ENCODE measurements at places on chromosomes 13 and 19.

DNA sequence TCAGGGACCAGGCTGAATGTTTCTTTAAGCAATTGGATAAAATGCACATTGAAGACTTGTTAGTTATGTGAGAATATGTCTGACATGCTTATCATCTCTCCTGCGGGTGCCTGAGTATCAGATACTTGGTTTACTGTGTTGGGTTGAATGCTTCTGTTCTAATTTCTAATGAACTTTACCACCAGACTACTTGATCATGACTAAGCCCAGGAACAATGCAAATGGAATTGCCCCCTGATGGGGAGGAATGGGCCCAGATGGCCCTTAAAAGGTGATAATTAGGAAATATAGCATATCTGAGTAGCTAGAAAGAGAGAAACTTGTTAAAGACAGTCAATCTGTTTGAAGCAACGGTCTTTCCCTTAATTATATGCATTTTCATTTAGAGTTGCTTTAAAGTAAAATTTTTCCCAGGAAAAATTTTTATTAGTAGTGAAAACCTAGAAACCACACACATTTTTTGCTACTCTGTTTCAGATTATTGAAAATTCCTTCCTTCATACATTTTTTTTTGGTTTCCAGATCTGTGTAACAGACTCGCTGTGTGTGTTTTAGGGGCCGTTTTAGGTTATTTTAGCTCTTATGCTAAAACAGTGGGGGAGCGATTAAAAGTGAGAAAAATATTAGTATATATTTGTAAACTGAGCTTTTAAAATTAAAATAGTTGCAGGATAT lies 186.6 kb downstream of the TM9SF2 start:
- no peak for DNase-seq

DNA sequence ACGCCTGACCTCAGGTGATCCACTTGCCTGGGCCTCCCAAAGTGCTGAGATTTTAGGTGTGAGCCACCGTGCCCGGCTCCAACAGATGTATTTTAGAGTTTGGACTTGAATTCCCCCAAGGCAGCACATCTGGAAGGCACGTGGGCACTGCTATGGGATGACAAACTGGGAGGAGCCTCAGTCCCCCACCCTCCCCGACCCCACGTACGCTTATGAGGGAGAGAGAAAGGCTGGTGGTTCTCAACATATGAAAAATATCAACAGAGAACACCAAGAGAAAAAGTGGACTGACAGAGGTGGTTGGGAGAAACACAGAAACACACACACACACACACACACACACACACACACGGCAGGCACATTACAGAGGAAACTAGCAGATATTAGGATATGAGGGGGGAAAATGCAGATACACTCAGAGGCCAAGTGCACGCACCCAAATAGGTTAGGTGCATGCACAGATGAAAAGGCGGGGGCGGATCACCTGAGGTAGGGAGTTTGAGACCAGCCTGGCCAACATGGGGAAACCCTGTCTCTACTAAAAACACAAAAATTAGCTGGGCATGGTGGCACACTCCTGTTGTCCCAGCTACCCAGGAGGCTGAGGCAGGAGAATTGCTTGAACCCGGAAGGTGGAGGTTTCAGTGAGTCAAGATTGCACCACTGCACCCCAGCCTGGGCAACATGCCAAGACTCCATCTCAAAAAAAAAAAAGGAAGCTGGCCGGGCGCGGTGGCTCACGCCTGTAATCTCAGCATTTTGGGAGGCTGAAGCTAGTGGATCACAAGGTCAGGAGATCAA lies 3.2 kb downstream of the STX10 start:
- DNase-seq: no peak

DNA sequence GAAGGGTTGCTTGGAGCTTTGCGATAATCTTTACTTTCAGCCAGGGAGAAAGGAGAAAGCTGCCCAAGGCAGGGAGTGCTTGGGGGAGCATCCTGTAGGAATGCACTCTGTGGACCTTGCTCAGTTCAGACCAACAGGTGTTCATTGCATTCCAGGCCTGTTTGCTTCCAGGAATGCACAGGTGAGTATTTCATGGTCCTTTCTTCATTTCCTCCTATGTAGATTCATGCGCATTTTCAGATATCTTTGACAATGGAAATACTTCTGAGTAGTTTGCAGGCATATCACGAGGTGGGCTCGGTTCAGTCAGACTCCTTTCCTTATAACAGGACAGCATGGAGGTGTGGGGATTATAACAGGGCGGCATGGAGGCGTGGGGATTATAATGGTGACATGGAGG lies 254.8 kb downstream of the FGF9 start:
- no peak for DNase-seq

DNA sequence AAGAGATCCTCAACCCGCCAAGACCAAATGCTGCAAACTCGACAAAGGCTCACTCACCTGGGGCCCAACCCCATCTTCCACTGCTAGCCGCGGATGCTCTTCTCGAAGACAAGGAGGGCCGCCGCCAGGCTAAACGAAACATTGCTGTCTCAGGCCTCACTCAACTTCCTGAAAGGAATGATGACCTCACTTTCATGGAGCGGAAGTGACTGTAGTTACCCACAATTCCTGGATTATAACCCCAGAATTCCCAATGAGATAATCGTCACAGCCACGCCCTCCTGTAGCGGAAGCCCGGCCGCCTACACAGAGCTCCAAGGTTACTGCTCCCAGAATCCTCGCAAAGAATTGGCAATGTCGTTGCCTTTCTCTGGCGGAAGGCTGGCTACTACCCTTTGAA lies 10.5 kb upstream of the ZNF112 start:
- DNase-seq: no peak

DNA sequence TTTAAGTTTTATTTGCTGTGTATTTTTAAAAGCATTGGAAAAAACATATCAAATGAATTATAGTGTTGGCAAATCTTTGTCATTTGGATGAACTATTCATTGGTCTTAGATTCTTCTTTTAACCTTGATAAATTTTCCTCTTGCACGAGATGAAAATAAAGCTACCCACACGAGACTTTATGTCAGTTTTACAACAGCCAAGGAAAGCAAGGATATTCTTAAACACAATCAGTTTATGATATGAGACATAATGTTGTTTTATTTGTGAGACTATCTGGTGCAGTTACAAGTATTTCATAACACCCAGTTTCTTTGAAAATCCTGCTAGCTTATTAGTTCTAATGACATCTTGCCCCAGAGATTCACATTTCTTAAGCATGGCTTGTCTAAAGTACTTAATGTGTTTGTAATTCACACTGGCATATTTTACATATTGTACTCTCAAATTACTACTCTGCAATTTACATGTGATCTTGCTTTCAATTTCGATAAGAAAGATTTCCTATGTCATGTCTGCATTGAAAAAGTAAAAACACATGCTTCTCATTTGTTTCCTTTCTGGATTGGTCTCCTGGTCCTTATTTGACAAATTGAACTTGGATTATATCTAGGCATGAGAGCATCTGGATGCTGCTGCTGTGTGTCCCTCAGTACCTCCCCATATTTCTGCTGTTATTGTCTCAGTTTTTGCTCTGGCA lies 955.5 kb upstream of the PCDH9 start:
- no peak for DNase-seq

- no peak for DNase-seq
Observed at GRCh38 chr13:99258210-99258860, at the start of gene GPR18. Gene GPR18 (minus strand): TSS chr13:99258379. CDS start chr13:99255872, 2,507 bp downstream.

DNA sequence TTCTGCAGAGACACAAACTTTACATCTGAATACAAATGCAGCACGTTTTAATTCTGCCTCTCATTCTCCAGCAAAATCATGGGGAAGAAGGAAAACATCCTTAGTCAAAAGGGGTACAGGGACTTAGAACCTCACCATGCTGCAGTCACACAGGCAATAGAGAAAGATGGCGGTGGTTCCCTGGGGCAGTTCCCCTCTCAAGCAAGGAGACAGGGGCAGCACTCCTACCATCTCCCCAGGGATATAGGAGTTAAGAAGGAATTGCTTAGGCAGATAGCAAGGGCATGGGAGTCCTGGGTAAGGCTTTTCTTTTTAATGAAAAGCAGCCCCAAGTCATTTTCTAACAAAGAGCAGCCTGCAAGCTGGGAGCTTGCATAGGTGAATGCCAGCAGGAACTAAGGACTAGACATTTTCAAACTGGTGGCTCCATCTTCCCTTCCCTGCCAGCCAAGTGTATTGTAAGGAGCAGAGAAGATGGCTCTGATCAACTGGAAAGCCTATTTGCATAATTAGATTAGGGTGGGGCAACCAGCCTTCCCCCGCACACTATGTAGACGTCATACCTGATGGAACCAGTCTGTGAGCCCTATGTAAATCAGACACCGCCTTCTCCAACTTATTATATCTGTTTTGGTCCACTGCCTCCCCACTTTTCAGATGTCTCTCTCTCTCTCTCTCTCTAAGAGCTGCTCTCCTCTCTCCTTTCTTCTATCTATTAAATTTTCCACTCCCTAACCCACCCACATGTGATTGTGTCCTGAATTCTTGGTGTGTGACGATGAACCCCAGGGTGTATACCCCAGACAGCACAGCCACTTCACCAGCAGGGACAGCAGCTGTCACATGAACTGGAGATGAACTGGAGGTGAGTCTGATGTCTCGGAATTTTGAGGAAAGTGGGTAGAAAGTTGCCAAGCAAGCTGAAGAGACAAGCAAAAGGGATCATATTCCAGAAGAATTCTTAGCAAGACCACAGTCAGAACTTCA lies 514.5 kb downstream of the IRS2 start:
- no peak for DNase-seq

DNA sequence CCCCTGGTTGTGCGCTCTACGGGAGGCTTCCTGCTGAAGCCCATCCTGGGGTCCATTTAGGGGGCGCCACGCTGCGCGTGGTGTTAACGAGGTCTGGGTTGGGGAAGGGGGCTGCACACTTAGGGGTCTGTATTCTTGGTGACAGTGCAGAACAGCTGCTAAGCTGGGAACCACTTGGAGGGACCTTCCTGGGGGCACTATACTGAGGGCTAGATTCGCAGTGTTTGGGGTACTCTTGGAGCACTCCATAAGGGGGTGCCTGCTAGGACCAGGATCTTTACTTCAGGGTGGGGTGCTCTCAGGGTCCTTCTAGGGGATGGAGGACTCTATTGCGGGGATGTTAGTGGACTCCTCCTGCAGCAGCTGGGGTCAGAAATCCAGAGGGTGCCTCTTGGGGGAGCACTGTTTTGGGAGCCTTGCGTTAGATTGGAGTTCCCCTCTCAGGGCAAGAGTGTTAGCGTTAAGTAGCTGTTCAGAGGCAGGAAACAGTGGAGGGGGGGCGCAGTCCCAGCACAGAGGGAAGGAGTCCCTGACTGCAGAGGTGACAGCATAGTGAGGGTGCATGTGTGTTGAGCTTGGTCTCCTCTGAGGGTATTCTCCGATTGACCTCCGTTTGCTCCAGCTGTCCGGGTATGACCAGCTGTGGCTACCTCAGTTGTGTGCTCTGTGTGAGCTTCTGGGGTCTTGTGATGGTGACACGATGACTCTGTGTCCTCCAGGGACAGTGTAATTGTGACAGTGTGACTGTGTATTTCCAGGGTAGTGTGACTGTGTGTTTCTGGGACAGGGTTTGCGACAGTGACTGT lies 1.1 kb downstream of the PDE4A start:
- no peak for DNase-seq

- DNase-seq: no peak
Observed at GRCh38 chr13:73656863-73657262, 477.3 kb downstream of the KLF12 start.

DNA sequence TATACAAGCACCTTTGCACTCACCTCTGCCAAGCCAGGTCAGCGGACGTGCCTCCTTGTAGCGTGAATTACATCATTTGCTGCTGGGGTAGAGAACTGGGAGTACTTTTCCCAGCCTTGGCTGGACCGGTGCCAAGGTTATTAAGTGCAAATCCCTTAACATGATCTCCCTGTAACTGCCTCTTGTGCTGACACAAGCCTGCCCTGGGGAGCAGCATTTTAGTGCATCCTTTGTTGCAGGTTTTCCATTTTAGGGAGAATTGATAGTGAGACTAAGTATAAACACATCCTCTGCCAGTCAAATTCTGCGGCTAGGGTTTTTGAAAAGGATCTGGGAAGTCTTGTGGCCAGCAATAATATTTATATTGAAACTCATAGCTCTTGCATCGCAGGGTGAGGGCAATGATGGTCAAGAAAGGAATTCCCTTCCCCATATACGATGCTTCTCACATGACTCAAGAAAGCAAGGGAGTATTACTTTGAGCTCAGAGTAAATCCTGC lies 32.7 kb upstream of the DCLK1 start:
- no peak for DNase-seq

DNA sequence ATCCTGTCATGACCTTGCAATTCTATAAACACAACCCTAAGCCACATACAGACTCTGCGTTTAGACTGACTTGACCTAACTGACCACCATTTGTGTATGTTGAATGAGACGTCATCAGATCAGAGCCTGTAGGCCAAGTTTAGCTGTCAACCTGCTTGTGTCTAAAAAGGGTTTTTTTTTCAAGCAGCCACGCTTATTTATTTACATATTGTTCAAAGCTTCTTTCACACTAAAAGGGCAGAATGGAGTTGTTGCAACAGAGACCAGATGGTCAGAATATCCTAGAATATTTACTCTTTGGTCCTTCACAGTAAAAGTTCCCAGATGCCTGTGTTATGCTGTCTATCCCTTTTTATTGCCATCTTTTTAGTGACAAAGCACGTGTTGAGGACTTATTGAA lies 307.7 kb upstream of the SLC10A2 start:
- DNase-seq: no peak

- no peak for DNase-seq
Observed at GRCh38 chr13:37531049-37531448, 67.5 kb downstream of the POSTN start.

DNA sequence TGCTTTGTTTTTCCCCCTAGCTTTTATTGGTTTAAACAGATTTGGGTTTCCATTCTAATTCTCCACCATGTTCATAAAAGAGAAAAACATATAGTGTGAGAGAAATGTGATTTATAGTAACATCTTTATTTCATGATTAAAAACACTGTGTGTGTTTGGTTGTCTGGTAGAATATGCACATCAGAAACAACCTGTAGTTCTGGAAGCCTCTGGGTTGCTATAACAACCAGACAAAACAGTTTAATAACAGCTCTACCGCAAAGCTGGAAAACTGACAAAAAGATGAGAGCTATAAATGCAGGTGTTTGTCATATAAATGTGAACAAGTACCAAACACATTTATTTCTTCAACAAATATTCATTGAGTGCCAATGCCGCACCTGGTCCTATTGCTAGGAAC lies 9.8 kb downstream of the KBTBD6 start:
- no peak for DNase-seq

DNA sequence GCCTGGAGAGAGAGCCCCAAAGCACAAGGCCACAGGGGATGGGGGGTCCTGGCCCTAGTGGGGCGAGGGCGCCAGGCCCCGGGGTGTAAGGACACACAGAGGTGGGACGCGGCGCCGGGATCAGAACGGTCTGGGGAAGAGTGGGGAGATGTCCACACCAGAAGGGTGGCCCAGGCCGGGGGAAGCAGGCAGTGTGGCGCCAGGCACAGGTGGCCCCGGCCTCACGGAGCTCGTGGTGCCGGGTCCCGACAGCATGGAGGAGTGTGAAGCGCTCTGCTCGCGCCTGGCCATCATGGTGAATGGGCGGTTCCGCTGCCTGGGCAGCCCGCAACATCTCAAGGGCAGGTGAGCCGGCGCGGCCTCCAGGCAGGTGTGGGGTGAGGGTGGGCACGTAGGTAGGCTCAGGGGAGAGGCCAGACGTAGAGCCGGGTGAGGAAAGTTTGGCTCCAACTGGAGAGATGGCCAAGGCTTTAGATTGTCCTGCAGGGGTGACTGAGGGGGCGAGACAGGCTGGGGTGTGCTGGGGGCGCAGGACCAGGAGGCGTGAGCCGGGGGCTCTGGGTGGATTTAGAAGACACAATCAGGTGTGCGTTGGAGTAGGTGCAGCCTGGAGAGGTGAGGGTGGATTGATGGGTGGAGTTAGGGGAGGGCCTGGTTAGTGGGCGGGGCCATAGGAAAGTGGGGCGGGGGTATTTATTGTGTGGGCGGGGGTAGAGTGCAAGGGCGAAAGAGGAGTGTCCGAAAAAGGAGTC lies 2.9 kb upstream of the ARHGAP45 start:
- DNase-seq: no peak

- no peak for DNase-seq
Observed at GRCh38 chr13:95434111-95434510, 118.4 kb upstream of the CLDN10 start.

All from DMS 273 treated with DMSO at 0.1 percent for 48 hours (cell line).